ENCODE measurements at places on chromosomes 3 and 15.

DNA sequence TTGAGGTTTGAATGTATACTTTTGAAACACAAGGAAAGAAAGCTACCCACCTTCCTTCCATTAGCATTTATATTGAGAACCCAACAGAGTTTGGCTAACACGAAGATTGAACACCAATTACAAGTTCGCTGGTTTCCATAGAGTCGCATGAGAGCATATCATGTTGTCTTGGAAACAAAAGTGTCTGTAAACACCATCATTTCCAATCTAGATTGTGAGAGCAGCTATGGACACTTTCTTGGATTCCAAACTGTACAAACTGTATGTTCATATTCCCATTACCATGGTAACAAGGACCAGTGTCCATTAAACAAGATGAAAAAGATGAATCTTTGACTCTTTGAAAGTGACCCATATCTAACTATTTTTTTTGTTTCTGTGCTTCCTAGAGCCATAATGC is 529.9 kb upstream of the ROBO1 start:
- DNase-seq: no peak

DNA sequence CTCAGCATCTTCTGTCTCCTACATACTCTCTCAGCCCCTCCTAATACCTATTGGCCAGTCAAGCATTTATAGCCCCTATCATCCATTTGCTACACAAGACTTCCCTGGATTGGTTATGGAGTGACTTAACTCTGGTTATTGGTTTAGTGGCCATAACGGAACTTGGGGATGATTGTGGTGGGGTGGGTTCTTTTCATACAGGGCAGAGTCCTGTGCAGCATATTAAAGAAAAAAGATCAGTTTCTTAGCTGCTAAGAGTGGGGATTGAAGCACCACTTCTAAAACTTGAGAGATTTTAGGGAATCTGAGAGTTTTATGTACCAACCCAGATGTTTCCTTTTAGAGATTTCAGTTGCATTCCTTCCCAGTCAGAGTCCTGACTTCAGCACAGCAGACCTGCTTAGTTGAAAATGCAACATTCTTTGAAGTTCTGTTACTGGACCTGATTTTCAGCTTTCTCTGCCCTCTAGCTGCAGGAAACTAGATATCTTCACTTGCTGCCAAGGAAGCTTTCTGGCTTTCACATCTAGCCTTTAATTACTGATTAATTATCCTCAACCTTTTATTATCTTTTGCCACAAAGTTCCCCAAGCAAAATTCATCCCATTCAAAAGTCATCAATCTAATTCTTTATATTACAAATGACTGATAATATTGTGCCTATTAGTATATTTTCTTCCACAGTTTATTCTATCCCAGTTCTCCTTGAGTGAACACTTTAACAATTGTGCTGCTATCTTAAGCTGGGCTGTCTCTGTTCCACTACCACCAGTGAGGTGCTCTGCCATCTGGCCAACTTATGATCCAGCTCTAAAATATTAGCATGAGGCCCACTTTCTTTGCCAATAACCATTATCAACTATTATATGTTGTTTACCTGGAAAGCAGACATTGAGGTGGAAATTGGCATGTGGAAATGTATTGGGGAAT is 906.0 kb upstream of the ALCAM start:
- no peak for DNase-seq

GRCh38 chr3:114756506-114757279 is 390.4 kb downstream of the ZBTB20 start:
- no peak for DNase-seq

GRCh38 chr15:70463453-70463834 is 299.9 kb downstream of the UACA start:
- DNase-seq: no peak

DNA sequence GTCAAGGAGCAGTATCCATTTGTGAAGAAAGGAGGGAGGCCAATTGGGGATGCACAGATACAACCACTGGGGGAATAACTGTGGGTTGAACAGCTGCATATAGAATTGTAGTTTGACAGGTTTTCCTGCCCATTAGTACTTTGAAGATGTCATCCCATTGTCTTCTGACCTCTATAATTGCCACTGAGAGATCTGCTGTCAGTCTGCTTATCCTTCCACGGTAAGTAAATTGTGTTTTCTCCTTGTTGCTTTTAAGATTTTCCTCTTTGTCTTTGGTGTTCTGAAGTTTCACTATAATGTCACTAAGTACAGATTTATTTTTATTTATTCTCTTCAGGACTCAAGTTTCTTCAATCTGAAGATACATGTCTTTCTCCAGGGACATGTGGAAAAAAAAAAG is 56.6 kb downstream of the MOBP start:
- DNase-seq: no peak

DNA sequence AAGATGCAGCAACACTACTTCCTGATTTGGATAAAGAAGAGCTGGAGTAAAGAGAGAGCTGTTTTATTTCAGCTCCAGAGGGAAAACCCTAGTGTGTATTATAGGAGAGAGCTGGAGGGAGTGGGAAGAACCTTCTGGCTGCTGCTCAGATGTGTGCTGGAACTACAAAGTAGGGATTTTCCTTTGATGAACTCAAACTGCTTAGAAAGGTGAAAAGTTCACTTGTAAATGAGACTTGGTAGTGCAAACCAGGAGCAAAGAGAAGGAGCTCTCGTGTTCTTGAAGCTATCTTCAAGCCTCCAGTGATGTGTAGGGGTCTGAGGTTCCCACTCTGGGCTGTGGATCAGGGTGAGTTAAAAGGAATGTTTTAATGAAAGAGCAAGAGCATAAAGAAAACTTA is 110.4 kb downstream of the EDEM1 start:
- no peak for DNase-seq

- DNase-seq: no peak
Observed at GRCh38 chr15:81281456-81281735, 42.5 kb downstream of the STARD5 start.

- no peak for DNase-seq
Observed at GRCh38 chr3:38002940-38003339, 12.4 kb downstream of the VILL start.

GRCh38 chr3:106035619-106036018 is 166.8 kb upstream of the CBLB start:
- DNase-seq: no peak

- DNase-seq: no peak
Observed at GRCh38 chr3:65398953-65399352, 639.8 kb downstream of the MAGI1 start.

DNA sequence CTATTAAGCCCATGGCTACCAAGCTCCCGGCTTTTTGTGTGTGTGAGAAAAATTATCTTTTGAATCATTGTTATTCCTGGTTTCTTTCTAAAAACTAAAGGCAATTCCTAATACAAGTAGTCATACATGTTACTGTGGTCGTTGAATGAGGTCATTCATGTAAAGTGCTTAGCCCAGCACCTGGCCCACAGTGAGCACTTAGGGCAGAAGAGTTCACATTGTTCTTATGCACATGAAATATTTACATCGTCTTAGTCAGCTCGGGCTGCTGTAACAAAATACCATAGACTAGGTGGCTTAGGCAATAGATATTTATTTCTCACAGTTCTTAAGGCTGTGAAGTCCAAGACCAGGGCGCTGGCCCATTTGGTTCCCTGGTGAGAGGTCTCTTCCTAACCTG is 216.1 kb downstream of the SHQ1 start:
- DNase-seq: no peak

DNA sequence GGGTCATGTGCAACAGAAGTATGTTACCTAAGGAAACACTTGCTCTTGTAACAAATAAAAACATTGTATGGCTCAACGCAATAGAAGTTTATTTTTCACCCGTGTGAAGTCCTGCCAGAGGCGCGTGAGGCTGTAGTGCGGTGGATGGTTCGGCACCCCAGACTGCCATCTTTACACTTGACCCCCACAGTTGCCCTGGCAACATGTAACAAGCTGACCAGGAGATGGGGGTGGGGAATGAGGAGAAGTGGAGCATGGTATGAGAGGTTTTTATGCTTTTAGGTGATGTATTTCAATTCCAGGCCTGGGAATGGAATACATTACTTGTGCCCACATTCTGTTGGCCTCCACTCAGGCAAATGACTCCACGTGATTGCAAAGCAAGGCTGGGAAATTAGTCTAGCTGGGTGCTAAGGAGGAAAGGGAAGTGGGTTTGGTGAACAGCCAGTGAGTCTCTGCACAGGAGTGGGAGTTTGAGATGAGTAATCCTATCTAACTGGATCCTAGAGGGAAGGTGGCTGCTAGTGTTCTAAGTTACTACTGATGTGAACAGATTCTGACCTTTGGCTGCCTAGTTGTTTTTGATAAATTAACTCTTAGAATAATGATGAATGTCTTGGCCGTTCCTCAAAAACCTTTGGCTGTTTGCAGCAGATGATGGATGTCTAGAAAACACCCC is 33.8 kb upstream of the GREM1 start:
- no peak for DNase-seq

GRCh38 chr3:44297255-44297654 is 41.3 kb upstream of the TCAIM start:
- DNase-seq: no peak

DNA sequence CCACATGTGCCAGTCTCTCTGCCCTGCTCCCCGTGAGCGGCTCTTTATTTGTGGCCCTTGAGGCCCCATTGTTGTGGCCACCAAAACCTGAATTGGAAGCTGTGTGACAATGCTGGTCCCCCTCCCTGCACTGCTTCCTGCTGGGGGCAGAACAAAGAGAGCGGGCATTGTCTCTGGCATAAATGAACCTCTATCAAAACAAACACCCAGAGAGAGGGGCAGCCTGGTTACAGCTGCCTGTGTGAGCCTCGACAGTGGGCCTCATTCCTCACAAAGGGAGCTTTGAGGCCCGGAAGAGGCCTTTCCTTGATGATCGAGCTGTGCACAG is 152.9 kb downstream of the IGF1R start:
- no peak for DNase-seq

DNA sequence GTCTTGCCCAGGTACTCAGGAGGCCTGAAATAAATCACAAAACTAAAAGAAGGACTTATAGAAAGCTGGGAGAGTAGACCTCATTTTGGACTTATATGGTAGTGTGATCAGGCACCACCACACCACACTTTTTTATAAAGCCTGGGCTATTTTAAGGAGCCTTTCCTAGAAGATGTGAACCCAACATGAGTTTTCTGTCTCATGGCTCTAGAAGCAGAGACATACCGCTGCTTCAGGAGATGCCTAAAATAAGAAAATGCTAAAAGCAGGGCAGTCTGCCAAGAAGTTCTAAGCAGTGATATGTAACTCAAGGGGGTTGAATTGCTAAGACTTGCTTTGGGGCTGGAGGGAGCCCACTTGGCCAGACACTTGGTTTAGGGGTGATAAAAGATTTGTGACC is 49.6 kb downstream of the SUMF1 start:
- DNase-seq: no peak

DNA sequence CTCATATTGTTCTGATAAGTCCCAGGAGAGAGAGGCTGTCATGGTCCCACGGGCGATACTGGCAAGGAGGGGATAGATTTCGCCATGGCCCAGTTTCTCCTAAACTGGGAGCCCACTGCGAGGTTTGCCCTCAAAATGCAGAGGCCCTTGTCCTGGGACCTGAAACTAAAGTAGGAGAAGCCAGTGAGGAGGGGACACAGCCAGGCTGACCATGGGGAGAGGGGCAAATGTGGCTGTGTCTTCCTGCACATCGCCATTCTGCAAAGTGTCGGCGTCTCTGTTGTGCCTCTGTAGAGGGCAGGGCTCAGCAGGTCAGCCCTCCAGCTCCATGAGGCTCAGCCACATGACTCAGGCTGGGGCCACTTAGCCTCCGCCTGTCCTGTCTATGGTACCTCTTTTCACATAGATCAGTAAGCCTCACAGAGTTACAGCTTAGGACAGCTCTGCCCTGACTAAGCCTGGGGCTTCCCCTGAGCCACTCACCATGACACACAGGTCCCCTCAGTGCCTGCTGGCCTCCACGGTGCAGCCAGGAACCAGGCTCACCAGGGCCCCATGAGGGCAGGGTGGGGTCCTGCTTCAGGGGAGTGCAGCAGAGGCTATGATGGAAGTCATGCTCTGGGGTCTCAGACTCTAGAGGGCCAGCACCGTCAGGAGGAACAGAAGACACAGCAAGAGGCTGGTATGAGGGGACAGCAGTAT is 28.6 kb upstream of the PLXNA1 start:
- no peak for DNase-seq

- no peak for DNase-seq
Observed at GRCh38 chr3:17420668-17421067, 321.8 kb downstream of the TBC1D5 start.

- DNase-seq: peak; percentile 32
Observed at GRCh38 chr15:88467073-88467934, at the start of the genes MRPL46 and MRPS11. MRPL46 (minus strand) TSS chr15:88467388; CDS start chr15:88467377, 11 bp downstream. MRPS11 (plus strand) TSS chr15:88467708; CDS start chr15:88467718, 10 bp downstream.

DNA sequence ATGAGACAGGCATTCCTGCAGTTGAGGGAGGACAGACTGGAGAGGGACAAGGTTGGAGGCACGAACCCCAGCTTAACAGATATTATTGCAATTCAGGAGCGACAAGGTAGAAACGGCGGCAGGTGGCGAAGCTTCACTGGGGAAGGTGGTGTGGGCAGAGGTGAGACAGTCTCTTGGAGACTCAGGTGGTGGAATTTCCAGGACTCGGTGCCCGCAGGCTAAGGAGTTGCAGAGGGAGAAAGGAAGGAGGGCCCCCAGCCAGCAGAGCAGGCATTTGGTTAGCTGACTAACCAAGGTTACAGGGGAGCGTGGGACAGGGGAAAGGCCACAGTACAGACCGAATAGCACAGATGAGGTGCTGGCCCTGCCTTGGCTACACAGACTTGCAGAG is 3.0 kb downstream of the FAM174B start:
- no peak for DNase-seq

DNA sequence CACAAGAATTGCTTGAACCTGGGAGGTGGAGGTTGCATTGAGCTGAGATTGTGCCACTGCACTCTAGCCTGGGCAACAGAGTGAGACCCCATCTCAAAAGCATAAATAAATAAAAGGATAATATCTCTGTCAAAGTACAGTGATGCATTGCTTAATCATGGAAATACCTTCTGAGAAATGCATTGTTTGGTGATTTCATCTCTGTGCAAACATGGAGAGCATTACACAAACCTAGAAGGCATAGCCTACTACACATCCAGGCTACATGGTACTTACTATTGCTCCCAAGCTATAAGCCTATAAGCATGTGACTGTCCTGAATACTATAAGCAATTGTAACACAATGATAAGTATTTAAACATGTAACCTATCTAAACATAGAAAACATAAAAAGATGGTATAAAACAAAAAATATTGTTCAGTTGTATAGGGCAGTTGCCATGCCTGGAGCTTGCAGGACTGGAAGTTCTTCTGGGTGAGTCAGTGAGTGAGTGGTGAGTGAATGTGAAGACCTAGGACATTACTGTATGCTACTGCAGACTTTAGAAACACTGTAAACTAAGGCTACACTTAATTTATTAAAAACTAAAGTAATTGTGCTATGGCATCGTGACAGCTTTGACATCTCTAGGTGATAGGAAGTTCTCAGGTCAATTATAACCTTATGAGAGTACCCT is 93.6 kb upstream of the SNRPN start:
- no peak for DNase-seq

GRCh38 chr3:40237889-40238571 is 71.5 kb upstream of the EIF1B start:
- DNase-seq: no peak

- DNase-seq: no peak
Observed at GRCh38 chr15:74573987-74574386, 33.0 kb downstream of the ARID3B start.

DNA sequence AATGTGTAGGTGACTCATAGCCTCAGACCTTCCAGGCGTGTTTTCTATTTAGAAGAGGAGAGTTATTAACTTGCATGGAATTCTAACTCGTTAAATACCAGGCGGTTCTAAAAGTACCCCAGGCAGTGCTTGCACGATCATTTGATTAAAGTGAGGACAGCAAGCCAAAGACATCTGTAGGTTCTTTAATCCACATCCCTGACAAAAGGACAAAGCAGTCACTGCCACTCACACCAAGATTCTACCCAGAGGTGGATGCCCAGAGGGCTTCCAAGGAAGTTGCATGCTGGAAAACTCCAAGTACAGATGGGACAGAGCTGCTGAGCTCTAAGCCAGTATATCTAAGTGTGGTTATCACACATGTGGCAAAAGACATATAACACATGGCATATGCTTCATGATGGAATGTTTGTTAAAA is 372.1 kb downstream of the ROBO2 start:
- no peak for DNase-seq

Measured in esophagus squamous epithelium (tissue), 5 donors.